Natural killer cell (primary cell): ENCODE measurements at places on chromosomes 7 and 10. TPM values are rescaled to one million over a fixed set of nuclear protein-coding genes. Genes with fewer than 3 reads are reported as not detected.
A peak's percentile ranks its signal among the peaks of the same experiment; 100 is the strongest.

GRCh38 chr7:112223310-112223709 is 16.8 kb downstream of the ZNF277 start:
- DNase-seq: no peak
- H3K4me3 ChIP-seq: no peak overlapping the region
- H3K27ac ChIP-seq: no peak overlapping the region
- H3K36me3 ChIP-seq: no peaks in the 10 kb centered on the region

GRCh38 chr7:123752534-123752933 is 3.7 kb upstream of the WASL start:
- peaks cover 12% of the 10 kb centered on the region for H3K4me1 ChIP-seq
- H3K27ac ChIP-seq: no peak overlapping the region
- H3K27me3 ChIP-seq: no peaks in the 10 kb centered on the region
- H3K36me3 ChIP-seq: no peaks in the 10 kb centered on the region
- no peak overlapping the region for H3K4me3 ChIP-seq

Gene NPFFR1
- not detected for total RNA-seq

- no peak overlapping the region for H3K4me3 ChIP-seq
- peaks cover 18% of the 10 kb centered on the region for H3K4me1 ChIP-seq
- no peaks in the 10 kb centered on the region for H3K27me3 ChIP-seq
- H3K36me3 ChIP-seq: peaks cover 10% of the 10 kb centered on the region
- no peak overlapping the region for H3K27ac ChIP-seq
- no peak for DNase-seq
Observed at GRCh38 chr10:51694086-51694768, 5.2 kb downstream of the CSTF2T start.

GRCh38 chr7:2248984-2249694 is 7.1 kb downstream of the NUDT1 start:
- H3K27ac ChIP-seq: peak overlapping the region; percentile 40
- no peaks in the 10 kb centered on the region for H3K27me3 ChIP-seq
- no peaks in the 10 kb centered on the region for H3K36me3 ChIP-seq
- DNase-seq: peak; percentile 35
- H3K4me1 ChIP-seq: peaks cover 73% of the 10 kb centered on the region

DNA sequence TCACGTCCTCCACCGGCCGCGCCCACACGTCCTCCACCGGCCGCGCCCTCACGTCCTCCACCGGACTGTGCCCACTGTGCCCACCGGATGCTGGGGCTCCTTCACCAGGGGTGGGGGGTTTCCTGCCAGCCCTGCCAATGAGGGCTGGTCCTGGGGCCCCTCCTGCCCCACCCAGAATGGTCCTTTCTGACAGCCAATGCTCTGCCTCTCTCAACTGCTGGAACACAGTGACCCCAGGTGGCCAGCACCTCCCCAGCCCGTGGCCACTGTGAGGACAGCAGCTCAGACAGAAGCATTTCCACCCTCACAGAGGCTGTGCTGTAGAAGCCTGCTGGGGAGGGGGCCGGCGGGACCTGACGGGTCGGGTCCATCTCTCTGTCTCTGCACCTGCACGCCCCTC is 90.1 kb upstream of the DNAAF5 start:
- H3K27ac ChIP-seq: no peak overlapping the region
- peaks cover 8% of the 10 kb centered on the region for H3K4me1 ChIP-seq
- H3K4me3 ChIP-seq: no peak overlapping the region
- DNase-seq: peak; percentile 74
- no peaks in the 10 kb centered on the region for H3K36me3 ChIP-seq

- no peak overlapping the region for H3K27ac ChIP-seq
- H3K36me3 ChIP-seq: no peaks in the 10 kb centered on the region
- H3K4me1 ChIP-seq: peaks cover 21% of the 10 kb centered on the region
- no peak for DNase-seq
Observed at GRCh38 chr10:127974911-127975310, 68.0 kb downstream of the PTPRE start.

DNA sequence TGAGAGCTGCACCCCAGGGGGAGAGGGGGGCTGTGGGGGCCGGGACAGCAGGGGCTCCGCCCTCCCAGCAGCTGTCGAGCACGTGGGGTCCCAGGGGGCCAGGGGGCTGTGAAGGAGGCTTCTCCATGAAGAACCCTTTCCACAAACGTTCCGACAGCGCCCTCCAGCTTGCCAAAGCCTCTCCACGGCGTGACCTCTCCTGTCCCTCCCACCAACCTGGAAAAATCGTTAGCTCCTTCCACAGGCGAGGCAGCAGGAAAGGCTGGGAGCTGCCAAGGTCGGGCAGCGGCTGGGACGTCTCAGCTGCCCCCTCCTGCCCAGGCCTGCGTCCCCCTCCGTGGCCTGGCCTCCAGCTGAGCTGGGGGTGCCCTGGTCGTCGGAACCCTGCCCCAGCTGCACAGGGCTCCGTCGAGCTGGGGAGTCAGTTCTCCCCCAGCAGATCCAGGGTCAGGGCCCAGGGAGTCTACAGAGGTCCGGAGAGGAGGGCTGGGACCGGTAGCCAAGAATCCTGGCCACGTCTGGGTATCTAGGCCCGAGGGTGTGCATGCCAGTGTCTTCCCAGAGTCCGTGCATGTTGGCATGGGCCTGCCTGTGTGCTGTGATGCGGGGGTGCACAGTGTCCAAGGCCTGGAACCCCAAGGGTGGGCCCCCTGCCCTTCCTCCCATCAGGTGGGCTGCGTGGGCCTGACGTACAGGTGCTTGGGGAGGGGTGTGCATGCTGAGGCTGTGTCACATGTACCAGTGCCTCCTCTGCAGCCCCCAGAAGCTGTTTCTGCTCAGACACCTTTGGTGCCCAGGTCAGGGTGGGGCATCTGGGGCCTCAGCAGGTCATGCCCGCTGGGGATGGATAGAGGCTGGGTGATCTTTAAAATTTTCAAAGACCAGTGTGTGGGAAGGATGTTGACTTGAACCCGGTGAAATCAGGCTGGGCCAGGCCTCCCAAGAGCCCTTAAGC is 66.5 kb downstream of the UNCX start:
- peaks cover 3% of the 10 kb centered on the region for H3K27me3 ChIP-seq
- H3K4me1 ChIP-seq: peaks cover 25% of the 10 kb centered on the region

GRCh38 chr7:141691961-141692360 is 10.0 kb downstream of the DENND11 start:
- H3K4me3 ChIP-seq: no peak overlapping the region
- no peaks in the 10 kb centered on the region for H3K27me3 ChIP-seq
- H3K4me1 ChIP-seq: no peaks in the 10 kb centered on the region
- peaks cover 2% of the 10 kb centered on the region for H3K36me3 ChIP-seq

DNA sequence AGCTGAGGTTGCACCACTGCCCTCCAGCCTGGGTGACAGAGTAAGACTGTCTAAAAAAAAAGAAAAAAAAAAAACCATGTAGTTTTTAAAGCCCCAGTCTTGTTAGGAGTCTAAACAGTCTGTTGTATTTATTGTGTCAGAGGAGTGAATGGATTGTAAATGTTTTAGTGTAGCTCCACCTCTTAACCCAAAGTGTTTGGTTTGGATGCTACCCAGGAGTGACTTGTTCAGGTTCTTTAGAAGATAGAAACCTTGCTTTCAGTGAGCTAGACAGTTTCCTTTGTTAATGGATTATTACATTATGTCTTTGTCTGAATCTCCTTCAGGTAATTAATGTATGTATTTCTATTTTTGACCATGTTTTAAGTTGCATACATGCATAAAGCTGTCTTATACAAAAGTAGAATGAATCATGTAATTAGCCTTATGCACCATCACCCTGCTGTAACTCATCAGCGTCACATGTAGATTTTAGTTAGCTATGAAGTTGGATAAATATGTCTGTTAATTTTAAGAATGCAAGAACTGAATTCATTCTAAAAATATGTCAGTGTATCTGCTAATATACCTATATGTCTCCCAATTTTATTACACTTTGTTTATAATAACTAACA is 97.7 kb downstream of the TAF3 start:
- H3K36me3 ChIP-seq: no peaks in the 10 kb centered on the region
- no peak for DNase-seq
- H3K4me1 ChIP-seq: no peaks in the 10 kb centered on the region
- H3K27ac ChIP-seq: no peak overlapping the region
- no peaks in the 10 kb centered on the region for H3K27me3 ChIP-seq
- H3K4me3 ChIP-seq: no peak overlapping the region

Gene MMS19
- total RNA-seq: 61.7 TPM

Gene NPC1L1
- total RNA-seq: not detected

GRCh38 chr10:18400201-18400905 is 251.0 kb downstream of the NSUN6 start:
- no peak overlapping the region for H3K27ac ChIP-seq
- no peak for DNase-seq
- H3K27me3 ChIP-seq: no peaks in the 10 kb centered on the region
- no peaks in the 10 kb centered on the region for H3K4me1 ChIP-seq
- no peak overlapping the region for H3K4me3 ChIP-seq

- H3K4me1 ChIP-seq: no peaks in the 10 kb centered on the region
- no peak for DNase-seq
- peaks cover 6% of the 10 kb centered on the region for H3K36me3 ChIP-seq
- H3K27me3 ChIP-seq: no peaks in the 10 kb centered on the region
Observed at GRCh38 chr7:150415161-150416153, 35.0 kb upstream of the GIMAP8 start.

- no peak overlapping the region for H3K27ac ChIP-seq
- DNase-seq: no peak
- no peak overlapping the region for H3K4me3 ChIP-seq
- H3K4me1 ChIP-seq: no peaks in the 10 kb centered on the region
- H3K27me3 ChIP-seq: no peaks in the 10 kb centered on the region
- H3K36me3 ChIP-seq: no peaks in the 10 kb centered on the region
Observed at GRCh38 chr10:10110844-10111490, 906.7 kb upstream of the CELF2 start.

- no peak overlapping the region for H3K27ac ChIP-seq
- no peak overlapping the region for H3K4me3 ChIP-seq
- H3K27me3 ChIP-seq: no peaks in the 10 kb centered on the region
- H3K4me1 ChIP-seq: no peaks in the 10 kb centered on the region
Observed at GRCh38 chr10:114181971-114182370, 2.8 kb downstream of the TDRD1 start.

- H3K27ac ChIP-seq: no peak overlapping the region
- no peak for DNase-seq
- no peak overlapping the region for H3K4me3 ChIP-seq
- no peaks in the 10 kb centered on the region for H3K36me3 ChIP-seq
- no peaks in the 10 kb centered on the region for H3K4me1 ChIP-seq
- H3K27me3 ChIP-seq: no peaks in the 10 kb centered on the region
Observed at GRCh38 chr10:24215196-24215595, 6.3 kb downstream of the KIAA1217 start.

- DNase-seq: no peak
- H3K4me1 ChIP-seq: peaks cover 9% of the 10 kb centered on the region
- no peaks in the 10 kb centered on the region for H3K27me3 ChIP-seq
- H3K27ac ChIP-seq: no peak overlapping the region
- no peaks in the 10 kb centered on the region for H3K36me3 ChIP-seq
- H3K4me3 ChIP-seq: no peak overlapping the region
Observed at GRCh38 chr7:43692582-43693373, 36.5 kb downstream of the COA1 start.

DNA sequence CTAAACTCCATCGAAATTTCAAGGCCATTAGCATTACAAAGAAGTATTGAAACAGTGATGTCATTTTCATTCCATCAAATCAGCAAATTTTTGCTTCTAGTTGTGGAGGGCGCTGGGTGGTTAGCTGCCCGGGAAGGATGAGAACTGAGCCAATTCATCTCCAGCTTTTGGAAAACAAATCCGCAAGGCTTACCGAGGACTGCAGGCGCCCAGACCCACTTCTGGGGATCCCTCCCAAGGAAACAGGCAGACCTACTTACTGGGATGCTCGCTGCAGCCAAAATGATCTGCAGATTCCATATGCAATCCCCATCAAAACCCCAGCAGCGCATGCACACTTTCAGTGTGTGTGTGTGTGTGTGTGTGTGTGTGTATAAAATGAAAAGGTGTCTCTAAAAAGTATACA is 19.2 kb downstream of the TNRC18 start:
- H3K27ac ChIP-seq: no peak overlapping the region
- no peaks in the 10 kb centered on the region for H3K36me3 ChIP-seq
- no peak for DNase-seq
- H3K4me1 ChIP-seq: no peaks in the 10 kb centered on the region

Gene ANKRD26
- total RNA-seq: 9.2 TPM

- no peak overlapping the region for H3K4me3 ChIP-seq
- no peaks in the 10 kb centered on the region for H3K4me1 ChIP-seq
- no peak overlapping the region for H3K27ac ChIP-seq
- no peak for DNase-seq
- H3K27me3 ChIP-seq: no peaks in the 10 kb centered on the region
- no peaks in the 10 kb centered on the region for H3K36me3 ChIP-seq
Observed at GRCh38 chr7:124257638-124258308, 224.9 kb upstream of the TMEM229A start.

Gene ATOH7
- total RNA-seq: not detected

- no peak for DNase-seq
- H3K36me3 ChIP-seq: no peaks in the 10 kb centered on the region
- no peak overlapping the region for H3K4me3 ChIP-seq
- no peaks in the 10 kb centered on the region for H3K4me1 ChIP-seq
- H3K27me3 ChIP-seq: no peaks in the 10 kb centered on the region
Observed at GRCh38 chr7:85343484-85343883, 156.6 kb upstream of the SEMA3D start.

Gene HOXA3
- total RNA-seq: 0.32 TPM

Gene ZNF655
- 196 TPM for total RNA-seq

GRCh38 chr10:30583778-30584415 is 45.7 kb downstream of the LYZL2 start:
- H3K36me3 ChIP-seq: no peaks in the 10 kb centered on the region
- peak overlapping the region; percentile 43 for H3K27ac ChIP-seq
- H3K4me1 ChIP-seq: peaks cover 19% of the 10 kb centered on the region
- no peaks in the 10 kb centered on the region for H3K27me3 ChIP-seq

GRCh38 chr7:37732253-37732652 is 48.7 kb downstream of the GPR141 start:
- no peak overlapping the region for H3K27ac ChIP-seq
- no peaks in the 10 kb centered on the region for H3K36me3 ChIP-seq
- peak; percentile 38 for DNase-seq

GRCh38 chr10:37495415-37495814 is 362.0 kb downstream of the ZNF248 start:
- H3K4me3 ChIP-seq: no peak overlapping the region
- H3K27ac ChIP-seq: no peak overlapping the region
- no peak for DNase-seq
- no peaks in the 10 kb centered on the region for H3K4me1 ChIP-seq
- H3K36me3 ChIP-seq: no peaks in the 10 kb centered on the region

Gene NPSR1
- not detected for total RNA-seq

Gene OR2F2
- not detected for total RNA-seq

DNA sequence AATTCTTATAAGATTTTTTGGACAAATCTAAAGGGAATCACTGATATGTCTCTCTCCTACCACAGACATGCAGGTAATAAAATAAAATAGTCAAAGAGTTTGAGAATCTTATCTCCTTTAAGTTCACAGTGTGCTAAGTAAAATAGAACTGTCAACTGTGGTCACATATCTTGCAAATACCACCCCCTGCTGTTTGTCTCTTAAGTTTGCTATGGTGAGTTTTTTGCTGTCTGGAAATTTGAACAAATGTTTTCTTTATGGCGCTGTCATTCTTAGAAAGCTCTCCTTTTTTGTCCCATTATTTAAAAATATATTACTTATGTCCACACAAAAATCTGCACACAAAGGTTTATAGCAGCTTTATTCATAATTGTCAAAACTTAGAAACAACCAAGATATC is 19.6 kb downstream of the GIMAP5 start:
- peaks cover 33% of the 10 kb centered on the region for H3K4me1 ChIP-seq
- DNase-seq: peak; percentile 84
- no peaks in the 10 kb centered on the region for H3K36me3 ChIP-seq
- H3K27me3 ChIP-seq: no peaks in the 10 kb centered on the region

GRCh38 chr10:20327954-20328353 is 511.7 kb downstream of the PLXDC2 start:
- H3K4me1 ChIP-seq: no peaks in the 10 kb centered on the region
- H3K36me3 ChIP-seq: no peaks in the 10 kb centered on the region
- H3K4me3 ChIP-seq: no peak overlapping the region
- no peaks in the 10 kb centered on the region for H3K27me3 ChIP-seq
